ENCODE measurements at places on chromosomes 4 and X.

- DNase-seq, result no peak
Observed at GRCh38 chrX:34546366-34546765, 110.7 kb downstream of the TMEM47 start.

- no peak for DNase-seq
Observed at GRCh38 chr4:109411964-109412363, 21.7 kb upstream of the SEC24B start.

DNA sequence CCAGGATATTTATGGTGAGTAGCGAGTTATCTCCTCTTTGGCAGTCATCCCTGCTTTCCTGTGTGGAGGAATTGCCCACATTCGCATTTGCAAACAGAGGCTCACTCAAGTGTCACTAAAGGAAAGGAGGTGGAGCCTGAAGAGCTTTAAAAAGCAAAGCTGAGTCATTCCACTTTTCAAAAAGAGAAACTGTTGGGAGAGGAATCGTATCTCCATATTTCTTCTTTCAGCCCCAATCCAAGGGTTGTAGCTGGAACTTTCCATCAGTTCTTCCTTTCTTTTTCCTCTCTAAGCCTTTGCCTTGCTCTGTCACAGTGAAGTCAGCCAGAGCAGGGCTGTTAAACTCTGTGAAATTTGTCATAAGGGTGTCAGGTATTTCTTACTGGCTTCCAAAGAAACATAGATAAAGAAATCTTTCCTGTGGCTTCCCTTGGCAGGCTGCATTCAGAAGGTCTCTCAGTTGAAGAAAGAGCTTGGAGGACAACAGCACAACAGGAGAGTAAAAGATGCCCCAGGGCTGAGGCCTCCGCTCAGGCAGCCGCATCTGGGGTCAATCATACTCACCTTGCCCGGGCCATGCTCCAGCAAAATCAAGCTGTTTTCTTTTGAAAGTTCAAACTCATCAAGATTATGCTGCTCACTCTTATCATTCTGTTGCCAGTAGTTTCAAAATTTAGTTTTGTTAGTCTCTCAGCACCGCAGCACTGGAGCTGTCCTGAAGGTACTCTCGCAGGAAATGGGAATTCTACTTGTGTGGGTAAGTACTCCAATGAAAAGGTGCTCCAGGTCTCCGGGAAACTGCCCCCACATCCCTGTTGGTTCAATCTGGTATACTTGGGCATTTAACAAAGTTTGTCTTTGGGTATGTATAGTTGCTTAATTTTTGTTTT lies at the start of gene EGF:
TSS of gene EGF (plus strand) at position 178 of the 890 bp plus-strand sequence. CDS start at position 631, 453 bp downstream.
- no peak for DNase-seq

DNA sequence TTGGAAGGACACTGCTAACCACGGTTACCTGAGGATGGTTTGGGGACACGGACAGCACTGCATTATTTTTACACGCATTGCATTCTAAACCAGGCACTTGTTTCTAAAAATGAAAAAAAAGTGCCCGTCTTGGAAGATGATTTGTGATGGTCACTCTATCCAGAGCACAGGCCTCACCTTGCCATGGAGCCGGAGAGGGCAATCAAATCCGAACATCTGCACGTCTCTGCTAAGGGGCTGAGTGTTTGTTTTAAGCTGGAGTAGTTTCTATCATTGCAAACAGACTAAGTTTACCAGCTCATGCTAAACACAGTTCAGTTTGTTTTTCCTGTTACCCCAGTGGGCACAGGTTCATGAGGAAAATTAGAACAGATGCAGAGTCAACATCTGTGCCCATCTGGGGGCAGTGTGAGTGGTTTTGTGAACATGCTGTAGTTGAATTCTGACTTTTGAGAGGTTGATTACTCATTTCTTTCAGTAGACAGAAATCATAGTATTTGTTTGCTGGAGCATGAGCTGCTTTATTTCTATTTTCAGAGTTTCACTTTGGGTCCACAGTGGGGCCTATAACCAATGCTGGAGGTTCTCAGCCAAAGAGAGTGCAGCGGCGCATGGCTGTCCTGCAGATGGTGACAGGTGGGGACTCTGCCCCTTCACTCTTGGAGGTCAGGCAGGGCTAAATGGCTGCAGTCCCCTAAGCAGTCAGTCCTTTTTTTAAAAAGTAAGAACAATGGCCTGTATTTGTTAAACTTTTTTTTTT lies 65.4 kb upstream of the ENPP6 start:
- no peak for DNase-seq

DNA sequence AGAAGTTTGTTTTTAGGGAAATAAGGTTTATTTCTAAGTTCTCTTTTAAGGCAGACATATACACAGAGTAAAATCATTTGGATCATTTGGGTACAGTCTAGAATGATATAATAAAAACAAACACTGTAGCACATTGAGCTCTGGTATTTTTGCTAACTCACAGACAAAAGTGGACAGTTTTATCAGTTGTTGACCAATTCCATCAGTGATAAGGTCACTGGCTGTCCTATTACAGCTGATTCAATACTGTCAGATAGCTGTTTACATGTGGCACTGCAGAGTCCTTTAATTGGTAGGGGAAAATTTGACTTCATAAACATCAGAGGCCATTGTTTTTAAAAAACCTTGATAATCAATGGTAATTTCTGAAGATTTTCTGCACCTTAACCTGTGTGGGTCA lies 3.5 kb downstream of the IBSP start:
- DNase-seq, result no peak

GRCh38 chr4:40514497-40514951 lies 115.1 kb downstream of the RBM47 start:
- no peak for DNase-seq

DNA sequence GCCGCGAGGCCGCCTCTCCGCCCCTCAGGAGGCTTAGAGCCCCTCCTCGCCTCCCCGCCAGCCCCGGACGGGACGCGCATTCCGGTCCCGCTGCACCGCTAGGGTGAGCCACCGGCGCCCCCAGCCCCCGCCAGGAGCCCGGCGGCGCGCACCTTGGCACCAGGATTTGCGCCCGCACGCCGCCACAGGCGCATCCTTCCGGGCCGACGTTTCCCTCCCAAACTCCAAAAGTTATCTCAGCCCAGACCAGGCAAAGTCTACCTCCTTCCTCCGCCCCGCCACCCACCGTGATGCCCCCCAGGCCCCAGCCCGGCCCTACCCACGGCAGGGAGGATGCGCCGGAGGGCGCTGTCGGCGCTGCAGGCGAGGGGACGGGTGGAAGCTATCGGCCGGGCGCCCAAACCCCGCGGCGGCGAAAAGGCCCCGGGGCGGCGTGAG lies 538 bp downstream of the SCML2 start:
- no peak for DNase-seq

- DNase-seq, result no peak
Observed at GRCh38 chrX:10579112-10580011, 41.0 kb downstream of the MID1 start.

- no peak for DNase-seq
Observed at GRCh38 chr4:131509521-131509920, 1639.6 kb upstream of the PCDH10 start.

- no peak for DNase-seq
Observed at GRCh38 chr4:27490766-27491165, 630.1 kb downstream of the STIM2 start.

Measured in thoracic aorta (tissue), 2 donors.